ENCODE measurements at places on chromosomes 16 and 17. TPM values are rescaled to one million over a fixed set of nuclear protein-coding genes. Genes with fewer than 3 reads are reported as not detected.

The CIITA gene
- total RNA-seq = 24.3 TPM

The MLKL gene
- 25.3 TPM for total RNA-seq

The CNOT1 gene
- total RNA-seq = 207 TPM

The PLA2G10 gene
- not detected for total RNA-seq

The TMEM98 gene
- total RNA-seq = not detected

The CCL14 gene
- total RNA-seq = not detected

The TMEM238L gene
- total RNA-seq = not detected
